Natural killer cell (primary cell): ENCODE measurements at places on chromosomes 3 and 15. TPM values are rescaled to one million over a fixed set of nuclear protein-coding genes. Genes with fewer than 3 reads are reported as not detected.

DNA sequence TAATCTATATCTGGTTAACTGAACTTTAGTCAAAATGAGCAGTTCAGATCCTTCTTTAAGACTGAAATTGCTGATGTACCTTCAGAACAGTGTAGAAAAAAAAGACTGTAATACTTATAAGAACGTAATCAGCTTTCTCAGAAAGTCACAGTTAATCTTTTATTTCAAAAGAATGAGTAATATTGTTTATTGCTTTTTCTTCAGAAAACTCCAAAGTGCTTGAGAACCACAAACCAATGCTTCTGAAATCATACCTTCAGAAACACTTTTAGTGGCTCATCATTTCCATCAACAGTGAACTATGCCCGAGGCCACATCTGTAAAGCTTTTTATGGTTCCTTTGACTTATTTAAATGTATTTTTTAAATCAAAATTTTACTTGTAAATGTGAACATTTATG, 33.3 kb upstream of the CLASP2 start:
- DNase-seq = no peak

GRCh38 chr3:15477951-15478639, 43.4 kb downstream of the COLQ start:
- no peak for DNase-seq

DNA sequence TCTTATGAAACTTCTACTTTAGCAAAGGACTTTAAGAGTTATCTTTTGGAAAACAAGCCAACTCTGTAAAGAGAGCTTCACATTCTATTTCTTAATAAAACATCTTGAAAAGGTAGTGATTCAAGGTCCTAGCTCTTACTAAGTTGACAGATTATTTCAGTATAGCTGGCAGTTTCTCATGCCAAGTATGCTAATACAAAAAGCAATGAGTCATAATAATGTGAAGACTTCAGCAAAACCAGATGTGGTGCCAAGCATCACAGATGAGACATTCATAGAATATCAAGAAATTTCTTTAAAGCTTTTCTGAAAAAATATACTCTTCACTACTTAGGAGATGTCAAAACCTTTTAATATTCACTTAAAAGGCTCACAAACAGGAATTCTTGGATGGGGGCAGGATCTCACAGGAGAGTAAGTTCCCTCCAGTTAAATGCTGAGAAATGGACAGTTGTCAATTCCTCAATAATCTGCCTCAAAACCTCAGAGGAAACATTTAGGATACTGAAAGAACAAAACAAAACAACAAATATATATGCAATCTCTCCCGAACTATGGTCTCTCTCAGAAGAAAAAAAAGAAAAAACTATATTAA, 45.6 kb downstream of the DCBLD2 start:
- no peak for DNase-seq

DNA sequence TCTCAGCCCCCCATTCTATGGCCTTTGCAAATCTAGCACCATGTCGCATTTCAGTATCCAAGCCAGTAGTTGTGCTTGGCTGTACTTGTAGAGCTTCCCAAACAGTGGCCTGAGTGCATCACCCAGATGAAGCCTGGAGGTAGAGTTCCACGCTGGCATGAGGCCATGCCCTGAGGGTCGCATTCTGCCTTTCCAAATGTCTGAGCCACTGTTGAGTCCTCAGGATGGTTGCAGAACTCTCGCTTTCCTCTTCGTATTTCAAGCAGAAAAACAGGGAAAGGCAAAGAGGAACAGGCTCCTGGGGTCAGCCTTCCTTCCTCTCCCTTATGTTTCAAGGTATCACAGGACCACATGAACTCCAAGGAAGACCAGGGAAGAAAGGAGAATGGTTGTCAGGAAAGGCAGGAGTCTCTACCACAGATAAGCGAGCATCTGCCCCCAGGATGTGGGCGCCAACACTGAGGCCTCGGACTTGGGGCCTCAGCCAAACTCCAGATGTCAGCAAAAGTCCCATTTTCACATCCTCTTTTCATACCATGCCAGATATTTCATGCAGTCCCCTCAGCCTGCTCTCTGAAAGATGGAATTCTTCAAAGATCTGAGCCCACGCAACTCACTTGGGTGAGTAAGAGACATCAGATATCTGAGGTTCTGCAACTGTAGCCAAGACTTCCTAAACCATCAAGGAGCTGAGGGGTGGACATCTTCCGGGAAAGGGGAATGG, 19.4 kb upstream of the PRR20G start:
- no peak for DNase-seq

DNA sequence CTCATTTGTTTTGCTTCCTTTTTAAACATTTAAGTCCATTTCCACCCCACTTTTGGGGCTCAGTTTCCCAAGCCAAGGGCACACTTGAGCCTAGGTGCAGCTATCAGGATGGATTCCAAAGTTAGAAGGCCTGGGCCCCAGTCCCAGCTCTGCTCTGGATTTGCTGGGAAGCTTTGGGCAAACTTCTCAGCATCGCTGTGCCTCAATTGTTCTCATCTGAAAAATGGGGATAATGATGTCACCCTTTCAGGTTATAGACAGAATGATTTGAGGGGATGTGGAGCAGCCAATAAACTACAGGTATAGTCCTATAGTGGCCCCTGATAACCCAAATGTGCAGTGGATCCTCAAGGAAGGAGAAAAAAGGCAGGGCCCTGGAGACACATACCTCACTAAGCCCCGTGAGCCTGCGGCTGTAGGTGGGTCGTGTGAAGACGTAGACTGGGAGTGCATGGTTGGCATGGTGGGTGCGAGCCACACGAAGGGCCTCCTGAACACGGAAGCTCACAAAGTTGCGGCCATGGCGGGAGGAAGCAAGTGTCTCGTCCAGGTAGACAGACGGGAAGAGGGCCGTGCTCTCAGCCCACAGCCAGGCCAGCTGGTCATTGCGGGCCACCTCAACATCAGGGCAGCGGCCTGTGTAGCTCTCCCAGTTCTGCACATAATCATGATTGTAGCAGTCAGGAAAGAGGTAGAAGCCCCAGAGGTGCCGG, 3.2 kb downstream of the HYAL2 start:
- no peak for DNase-seq

DNA sequence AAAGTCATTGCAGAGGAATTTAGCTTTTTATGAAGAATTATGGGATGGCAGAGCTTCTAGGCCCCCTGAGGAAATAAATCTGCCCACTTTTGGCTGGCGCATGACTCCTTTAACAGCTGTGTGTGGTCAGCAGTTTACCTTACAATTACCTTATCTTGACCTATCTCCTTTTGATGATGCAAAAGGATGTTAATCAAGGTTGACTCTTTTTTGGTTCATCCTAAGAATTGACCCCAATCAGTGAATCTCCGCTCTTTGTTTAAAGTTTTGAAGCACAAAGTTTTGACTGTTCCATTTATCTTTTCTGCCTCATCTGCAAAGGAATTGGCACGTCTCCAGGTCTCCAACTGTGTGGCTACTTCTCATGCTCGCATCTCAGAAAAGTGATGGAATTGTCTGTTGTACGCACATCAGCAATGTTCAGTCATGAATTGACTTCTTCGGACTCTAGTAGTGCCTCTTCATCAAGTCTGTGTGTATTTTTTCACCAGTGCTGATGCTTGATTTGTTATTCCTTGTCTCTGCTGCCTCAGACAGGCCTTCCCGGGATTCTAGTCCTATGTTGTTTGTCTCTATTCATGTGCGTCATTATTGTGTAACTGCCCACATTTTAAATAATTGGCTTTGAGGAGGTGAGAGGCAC, 196.2 kb upstream of the CFAP20DC start:
- DNase-seq = no peak

GRCh38 chr3:8727605-8728512, 5.7 kb upstream of the CAV3 start:
- no peak for DNase-seq

GUCA1C gene
- total RNA-seq = not detected

PAK2 gene
- total RNA-seq = 66.4 TPM

DNA sequence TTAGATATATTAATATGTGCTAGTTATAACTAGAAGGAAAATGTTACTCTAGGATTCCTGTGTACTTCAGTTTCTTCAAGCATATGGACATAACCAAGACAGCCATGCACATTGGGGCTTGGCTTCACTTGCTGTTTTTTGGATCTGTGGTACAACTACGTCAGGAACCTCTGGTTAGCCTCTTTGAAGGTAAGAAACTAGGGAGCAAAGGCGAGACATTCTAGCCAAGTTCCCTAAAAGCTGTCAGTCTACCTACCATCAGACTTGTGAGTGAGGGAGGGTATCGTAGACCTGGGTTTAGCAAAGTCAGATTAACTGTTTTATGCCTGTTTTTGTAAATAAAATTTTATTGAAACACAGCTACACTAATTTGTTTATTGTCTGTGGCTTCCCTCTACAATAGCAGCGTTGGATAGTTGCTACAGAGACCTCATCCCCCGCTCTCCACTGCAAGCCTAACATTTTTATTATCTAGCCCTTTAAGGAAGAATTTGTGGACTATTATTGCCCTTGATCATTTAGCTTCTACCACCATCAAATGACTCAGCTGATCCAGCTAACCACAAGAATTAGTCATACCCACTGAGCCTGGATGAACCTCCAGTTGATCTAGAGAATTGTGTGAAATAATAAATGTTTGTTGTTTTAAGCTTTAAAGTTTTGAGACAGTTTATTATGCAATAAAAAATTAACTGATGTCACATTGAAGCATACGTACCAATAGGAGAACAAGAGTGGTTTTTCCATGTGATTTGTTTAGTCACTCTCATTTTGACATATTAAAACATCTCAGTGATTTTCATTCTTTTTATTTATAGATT, 58.1 kb downstream of the RSRC1 start:
- no peak for DNase-seq
